ENCODE measurements at places on chromosomes 13 and 19.

GRCh38 chr19:19336597-19336996 is 16.0 kb downstream of the MAU2 start:
- no peak for DNase-seq

- no peak for DNase-seq
Measured at GRCh38 chr13:80605011-80605410, 264.1 kb upstream of the SPRY2 start.

DNA sequence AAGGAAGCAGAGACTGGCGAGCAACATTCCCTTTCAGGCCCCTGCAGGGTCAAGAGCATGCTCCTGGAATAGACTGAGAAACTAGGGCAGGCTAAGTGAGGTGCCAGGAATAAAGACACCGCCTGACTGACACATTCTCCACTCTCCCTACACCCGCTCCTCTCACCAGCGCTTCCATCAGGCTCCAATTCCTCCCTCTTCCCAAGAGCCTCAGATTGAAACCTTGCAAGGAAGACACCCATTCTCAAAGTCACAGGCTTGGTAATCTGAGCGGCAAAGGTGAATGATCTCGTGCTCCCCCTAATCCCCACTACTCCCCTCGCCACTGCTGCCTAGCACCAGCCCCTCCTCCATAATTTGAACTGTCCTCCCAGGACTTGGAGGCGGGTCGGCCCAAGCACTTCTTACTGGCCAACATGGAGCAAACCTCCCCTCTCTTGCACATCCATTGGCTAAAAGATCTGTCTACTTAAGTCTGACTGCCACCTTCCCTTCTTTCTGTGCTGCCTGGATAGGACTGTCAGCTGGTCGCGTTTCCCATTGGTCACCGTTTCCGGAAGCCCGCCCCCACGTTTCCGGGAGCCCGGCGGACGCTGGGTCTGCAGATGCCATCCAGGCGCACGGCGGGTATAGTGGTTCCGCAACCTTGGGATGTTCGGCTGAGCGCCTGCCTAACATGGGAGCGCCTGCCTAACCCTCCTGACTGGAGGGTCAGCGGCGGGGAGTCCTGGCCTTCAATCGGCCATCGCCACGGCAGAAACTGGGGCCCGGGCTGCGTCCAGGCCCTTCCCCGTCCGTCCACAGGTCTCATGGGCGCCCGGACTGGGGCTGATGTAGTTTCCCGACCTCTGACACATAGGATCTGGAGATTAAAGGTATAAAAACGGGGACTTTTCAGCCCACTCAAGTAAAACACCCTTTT is 33.6 kb downstream of the ZNF383 start:
- DNase-seq = no peak

DNA sequence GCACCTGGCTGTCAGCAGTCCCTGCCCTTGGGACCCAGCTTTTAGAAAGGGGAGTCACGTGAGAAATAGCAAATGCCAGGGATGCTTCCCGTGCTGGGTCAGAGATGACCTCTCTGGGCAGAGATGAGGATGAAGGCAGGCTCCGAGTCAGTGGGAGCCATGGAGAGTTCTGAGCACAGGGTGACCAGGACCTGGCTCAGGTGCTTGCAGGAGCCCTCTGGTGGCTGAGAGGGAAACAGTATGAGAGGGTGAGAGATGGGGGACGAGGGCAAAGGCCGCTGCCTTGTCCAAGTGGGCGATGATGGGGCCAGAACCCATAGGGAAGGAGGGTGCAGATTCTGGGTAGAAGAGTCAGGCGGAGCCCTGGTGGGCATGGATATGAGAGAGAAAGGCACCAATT is 15.8 kb downstream of the TMED1 start:
- no peak for DNase-seq

- DNase-seq = no peak
Measured at GRCh38 chr19:8965887-8966286, 44.3 kb downstream of the MUC16 start.

- DNase-seq = no peak
Measured at GRCh38 chr13:45847554-45848224, 3.9 kb downstream of the SIAH3 start.

DNA sequence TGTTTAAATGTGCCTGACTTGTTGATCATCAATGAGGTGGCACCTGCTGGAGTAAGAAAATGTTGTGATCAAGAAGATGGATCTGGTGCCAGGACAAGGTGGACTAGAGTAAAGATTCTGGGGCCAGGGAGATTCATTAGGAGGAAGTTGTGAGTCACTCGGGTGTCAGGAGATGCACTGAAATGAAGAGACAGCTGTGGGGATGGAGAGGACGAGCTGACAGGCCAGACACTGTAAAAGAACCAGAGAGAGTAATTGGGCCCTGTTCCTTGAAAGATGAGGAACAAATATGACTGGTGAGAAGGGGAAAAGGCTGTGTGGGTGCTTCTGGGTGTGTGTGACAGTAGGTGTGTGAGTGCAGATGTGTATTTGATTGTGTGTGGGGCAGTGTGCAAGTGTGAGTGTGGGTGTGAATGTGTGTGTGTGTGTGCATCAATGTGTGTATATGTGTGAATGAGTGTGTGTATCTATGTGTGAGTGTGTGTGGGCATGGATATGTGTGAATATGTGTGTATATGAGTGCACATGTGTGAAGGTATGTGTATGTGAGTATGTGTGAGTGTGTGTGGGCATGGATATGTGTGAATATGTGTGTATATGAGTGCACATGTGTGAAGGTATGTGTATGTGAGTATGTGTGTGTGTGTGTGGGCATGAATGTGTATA is 260.5 kb downstream of the RFC3 start:
- no peak for DNase-seq

DNA sequence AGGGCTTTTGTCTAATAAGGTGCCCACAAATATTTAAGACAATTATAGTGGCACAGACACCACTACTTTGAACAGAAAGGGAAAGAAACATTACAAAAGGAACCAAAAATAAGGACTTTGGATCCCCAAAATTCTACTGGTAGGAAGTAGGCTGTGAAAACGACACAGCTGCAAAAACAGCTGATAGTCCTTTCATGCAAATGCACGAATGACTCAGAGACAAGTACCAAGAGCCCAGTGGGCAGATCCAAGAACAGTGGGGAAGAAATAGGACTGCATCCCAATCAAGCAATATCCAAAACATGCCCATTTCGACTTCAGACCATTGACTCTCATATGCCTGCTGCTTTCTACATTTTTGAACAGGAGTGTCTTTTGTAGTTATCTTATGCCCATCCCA is 269.4 kb upstream of the NBEA start:
- no peak for DNase-seq

GRCh38 chr13:87837946-87838345 is 166.8 kb downstream of the SLITRK5 start:
- no peak for DNase-seq

GRCh38 chr19:1453525-1454364 is 3.8 kb downstream of the APC2 start:
- no peak for DNase-seq

DNA sequence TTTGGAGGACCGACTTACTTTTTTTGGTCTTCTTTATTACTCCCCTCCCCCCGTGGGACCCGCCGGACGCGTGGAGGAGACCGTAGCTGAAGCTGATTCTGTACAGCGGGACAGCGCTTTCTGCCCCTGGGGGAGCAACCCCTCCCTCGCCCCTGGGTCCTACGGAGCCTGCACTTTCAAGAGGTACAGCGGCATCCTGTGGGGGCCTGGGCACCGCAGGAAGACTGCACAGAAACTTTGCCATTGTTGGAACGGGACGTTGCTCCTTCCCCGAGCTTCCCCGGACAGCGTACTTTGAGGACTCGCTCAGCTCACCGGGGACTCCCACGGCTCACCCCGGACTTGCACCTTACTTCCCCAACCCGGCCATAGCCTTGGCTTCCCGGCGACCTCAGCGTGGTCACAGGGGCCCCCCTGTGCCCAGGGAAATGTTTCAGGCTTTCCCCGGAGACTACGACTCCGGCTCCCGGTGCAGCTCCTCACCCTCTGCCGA is 409 bp downstream of the FOSB start:
- no peak for DNase-seq

GRCh38 chr13:21948769-21949474 is 278.0 kb downstream of the FGF9 start:
- no peak for DNase-seq
